ENCODE measurements at places on chromosomes 11 and 22. TPM values are rescaled to one million over a fixed set of nuclear protein-coding genes. Genes with fewer than 3 reads are reported as not detected.

DNA sequence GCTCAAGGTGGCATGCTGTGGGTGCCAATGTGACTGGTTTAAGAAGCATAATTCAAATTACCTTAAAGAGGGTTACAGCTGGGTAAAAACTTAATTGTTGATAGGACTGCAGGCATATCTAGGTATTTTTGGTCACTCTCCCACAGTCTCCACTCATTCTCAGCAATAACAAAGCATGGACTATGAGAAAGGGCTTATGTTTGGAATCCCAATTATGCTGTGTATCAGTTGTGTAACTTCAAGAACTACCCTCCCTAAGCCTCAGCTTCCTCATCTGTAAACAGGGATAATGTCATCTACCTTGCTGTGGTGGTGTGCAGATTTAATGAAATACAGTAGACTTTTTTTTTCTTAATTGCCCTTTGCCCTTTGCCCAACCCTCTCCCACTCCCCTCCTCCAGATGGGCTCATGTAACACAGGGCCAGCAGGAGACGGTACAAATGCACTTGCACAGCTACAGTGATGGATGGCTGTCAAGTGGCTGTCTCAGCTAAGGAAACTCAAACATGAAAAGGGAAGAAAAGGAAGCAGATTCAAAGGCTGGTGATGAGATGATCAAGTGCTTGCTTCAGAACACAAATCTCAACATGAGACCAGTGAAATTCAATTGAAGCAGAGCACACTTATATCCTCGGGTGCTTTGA, 37.6 kb downstream of the MAP6 start:
- no peak for DNase-seq

- DNase-seq = no peak
Measured at GRCh38 chr11:75421035-75421602, 11.9 kb downstream of the KLHL35 start.

DNA sequence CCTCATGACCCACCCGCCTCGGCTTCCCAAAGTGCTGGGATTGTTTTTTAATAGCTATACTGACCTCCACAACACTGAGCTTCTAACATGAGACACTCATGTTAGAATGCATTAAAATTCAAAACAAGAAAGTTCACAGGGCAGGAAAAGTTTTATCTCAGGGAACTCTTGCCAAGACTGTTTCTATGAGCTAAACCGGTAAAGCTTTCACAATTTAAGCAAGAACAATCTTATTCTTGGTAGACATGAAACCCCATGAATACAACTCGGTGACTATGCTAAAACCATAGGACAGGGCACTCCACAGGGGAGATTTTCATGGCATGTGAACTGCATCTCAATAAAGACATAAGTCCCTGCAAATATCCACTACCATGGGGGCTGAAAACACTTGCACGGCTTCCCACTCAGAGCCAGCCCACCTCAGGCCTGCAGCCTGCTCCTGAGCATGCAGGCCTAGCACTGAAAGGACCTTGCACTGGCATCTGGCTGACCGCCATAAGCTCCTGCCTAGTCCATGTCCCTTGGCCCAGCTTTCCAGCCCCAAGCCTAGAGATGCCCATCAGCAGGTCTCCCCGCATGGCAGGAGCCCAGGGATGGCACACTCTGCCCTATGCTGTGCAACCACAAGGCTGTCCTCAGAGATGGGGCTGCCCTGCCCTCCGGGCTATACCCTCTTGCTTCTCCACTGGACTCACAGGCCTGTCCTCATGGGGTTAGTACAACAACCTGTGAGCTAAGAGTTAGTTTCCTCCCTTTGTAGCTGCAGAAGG, 58.4 kb downstream of the DGCR2 start:
- DNase-seq = no peak

RIN1 gene
- 5.0 TPM for total RNA-seq

- no peak for DNase-seq
Measured at GRCh38 chr22:45871721-45872120, 105.2 kb downstream of the WNT7B start.

ADM2 gene
- total RNA-seq = 0.09 TPM

LYVE1 gene
- 48.4 TPM for total RNA-seq

DNA sequence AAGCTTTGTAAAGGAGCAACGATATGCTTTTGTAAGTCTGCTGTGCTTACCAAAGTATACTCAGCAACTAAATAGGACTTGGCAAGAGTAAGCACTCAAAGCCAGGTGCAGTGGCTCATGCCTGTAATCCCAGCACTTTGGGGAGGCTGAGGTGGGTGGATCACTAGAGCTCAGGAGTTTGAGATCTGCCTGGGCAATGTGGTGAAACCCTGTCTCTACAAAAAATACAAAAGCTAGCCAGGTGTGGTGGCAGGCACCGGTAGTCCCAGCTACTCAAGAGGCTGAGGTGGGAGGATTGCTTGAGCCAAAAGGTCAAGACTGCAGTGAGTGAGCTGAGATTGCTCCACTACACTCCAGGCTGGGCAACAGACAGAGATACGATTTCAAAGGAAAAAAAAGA, 67.5 kb downstream of the PAK1 start:
- no peak for DNase-seq

DNA sequence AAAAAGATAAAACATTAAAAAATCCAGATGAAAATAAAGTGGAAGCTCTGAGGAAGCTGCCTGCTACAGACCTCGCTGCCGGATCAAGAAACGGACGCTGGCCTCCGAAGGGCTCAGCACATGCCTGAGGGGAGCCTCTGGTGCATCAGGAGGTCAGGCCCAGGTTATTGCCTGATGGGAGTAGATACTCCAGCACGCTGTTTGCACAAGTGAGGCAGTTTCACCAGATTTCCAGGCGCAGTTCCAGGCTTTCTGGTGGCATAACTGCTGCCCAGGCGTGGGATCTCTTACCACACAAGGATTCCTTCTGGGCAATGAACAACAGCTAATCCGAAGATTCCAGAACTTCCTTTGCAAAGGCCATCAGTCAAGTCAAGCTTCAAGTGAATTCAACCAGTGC, 154.2 kb downstream of the MPPED1 start:
- no peak for DNase-seq

DNA sequence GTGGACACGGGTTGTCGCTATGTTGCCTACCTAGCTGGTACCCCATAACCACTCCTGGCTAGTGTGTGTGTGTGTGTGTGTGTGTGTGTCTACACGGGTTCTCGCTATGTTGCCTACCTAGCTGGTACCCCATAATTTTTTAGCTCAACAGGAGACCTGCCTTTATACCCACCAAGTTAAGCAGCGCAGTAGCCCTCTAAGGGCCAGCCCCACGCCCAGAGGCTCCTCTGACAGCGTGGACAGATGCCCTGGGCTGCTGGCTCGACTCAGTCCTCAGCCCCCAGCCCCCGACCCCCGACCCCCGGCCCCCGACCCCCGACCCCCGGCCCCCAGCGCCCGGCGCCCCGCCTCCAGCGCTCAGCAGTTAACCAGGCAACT, 351 bp upstream of the AKIP1 start:
- no peak for DNase-seq

DNA sequence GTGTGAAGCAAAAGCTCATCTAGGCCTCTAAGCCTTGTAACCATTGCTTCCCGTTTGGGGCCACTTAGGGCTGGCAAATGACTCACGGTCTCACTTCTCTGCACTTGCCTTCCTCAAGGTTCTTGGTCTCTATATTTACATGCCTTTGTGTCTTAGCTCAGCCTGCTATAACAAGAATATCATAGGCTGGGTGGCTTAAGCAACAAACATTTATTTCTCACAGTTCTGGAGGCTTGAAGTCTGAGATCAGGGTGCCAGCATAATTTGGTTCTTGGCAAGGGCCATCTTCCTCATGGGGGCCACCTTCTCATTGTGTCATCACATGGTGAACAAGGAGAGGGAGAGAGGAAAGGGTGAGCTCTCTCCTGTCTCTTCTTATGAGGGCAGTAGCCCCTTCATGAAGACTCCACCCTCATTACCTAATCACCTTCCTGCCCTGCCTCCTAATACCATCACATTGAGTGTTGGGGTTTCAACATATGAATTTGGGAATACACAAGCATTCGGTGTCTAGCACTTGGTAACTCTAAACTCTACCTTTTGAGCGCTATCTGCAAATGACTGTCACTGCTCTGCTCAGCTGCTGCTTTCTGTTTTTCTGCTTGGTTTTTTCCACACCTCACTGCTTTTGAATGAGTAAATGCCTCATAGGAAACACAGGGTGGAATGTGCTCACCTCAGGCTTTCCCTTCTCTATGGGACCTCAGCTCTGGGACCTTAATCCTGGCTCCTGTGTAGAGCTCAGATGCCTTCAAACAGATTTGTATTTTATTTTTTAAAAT, 16.2 kb upstream of the ME3 start:
- DNase-seq = no peak

DNA sequence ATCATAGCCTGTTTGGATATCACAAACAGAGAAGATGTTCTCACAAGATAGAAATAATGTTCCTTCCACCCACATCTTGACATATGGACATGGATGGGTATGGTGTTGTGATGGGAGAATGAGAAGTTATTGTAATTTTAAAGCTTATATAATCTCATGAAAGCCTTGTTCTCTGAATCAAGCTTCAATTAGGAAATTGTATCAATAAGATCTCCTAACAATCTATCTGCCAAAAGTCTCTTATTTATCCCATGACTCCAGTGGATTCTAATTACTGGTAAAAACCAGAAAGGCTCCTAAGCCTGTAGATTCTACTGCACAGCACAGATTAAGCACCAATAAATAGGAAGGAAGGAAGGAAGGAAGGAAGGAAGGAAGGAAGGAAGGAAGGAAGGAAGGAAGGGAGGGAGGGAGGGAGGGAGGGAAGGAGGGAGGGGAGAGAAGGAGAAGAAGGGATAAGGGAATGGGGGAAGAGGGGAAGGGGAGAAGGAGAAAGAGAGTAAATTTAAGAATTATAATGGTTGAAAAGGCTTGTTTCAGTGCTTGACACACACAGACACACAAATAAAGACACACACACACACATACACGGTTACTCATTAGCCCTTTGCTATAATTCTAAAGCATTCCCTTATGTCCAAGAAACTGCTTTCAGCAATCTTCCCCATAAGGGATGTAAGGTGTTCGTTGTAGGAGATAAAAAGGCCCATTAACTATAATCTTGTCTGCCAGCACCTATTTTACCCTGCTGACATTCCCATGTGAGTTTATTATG, 258.0 kb upstream of the API5 start:
- no peak for DNase-seq

CCDC116 gene
- 0.89 TPM for total RNA-seq

SYTL2 gene
- total RNA-seq = 24.6 TPM

DNA sequence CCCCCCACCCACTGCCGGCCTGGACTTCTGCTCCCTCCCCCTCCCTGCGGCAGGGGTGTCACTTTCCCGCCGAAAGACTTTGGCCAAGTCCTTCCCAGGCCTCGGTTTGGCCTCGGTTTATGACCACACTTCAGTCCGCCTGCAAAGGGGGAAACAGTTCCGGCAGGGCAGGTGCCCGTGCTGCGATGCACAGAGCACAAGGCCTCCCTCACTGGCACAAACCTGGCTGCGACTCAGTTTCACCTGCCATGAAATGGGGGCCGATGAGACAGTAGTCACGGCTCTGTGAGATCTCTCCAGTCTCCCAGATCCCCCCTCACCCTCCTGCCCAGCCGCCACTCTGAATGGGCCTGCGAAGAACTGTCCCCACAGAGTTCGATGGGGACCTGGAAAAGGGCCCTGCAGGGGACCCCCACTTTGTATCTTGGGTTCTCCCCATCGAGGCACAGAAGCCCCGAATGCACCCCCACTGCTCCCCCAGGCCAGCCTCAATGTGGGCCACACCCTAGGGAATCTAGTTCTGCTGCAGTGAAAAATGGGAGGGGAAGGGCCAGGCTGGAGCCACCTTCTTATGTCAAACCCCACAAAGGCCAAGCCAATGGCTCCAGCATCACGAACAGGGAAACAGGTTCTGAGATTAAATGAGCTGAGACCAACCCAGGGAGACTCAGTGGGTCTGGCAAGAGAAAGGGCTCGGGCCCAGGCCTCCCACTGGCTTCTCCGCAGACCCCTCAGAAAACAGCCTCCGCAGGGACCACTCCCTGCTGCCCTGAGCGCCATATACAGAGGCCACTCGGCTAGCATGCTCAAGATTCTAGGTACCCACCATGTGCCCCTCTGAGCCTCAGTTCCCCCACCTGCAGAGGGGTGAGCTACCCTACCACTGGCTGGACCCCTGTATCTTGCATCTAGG, 29.0 kb downstream of the ARVCF start:
- DNase-seq = no peak

DNA sequence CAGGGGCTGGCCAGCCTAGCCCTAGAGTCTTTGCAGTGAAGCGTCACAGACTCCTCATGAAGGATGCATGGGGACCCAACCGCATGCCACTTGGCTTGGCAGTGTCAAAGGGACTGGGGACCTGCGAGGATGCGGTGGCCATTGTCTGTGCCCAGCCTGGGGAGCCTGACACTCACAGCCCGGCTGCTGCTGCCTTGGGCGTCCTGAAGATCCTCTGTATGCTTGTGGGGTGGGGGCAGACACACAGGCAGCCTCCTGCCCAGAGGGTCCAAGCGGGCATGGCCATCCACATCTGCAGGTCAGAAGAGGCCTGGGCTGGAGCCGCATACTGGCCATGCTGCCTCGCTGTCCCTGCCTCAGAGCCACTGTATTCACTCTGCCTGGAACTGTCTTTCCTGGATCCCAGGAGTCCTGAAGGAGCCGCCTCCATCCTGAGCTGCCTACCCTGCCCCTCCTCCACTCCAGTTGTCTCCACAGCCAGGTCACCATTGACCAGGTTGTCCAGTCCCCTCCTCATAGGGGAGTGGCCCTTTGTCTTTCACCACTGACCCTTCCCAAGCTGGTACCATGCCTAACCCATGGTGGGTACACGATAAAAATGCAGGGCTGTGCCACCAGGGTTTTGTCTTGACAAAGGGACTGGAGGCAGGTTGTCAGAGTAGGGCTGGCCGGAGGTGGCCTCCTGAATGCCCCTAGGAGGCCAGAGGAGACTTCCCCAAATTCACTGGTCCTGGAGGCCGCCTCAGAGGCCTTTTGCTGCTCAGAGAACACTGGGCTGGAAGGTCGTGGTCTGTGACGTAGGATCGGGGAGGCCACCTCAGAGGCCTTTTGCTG, 107.0 kb downstream of the KCNQ1OT1 start:
- peak; percentile 39 for DNase-seq

B4GALNT4 gene
- 32.2 TPM for total RNA-seq

DNA sequence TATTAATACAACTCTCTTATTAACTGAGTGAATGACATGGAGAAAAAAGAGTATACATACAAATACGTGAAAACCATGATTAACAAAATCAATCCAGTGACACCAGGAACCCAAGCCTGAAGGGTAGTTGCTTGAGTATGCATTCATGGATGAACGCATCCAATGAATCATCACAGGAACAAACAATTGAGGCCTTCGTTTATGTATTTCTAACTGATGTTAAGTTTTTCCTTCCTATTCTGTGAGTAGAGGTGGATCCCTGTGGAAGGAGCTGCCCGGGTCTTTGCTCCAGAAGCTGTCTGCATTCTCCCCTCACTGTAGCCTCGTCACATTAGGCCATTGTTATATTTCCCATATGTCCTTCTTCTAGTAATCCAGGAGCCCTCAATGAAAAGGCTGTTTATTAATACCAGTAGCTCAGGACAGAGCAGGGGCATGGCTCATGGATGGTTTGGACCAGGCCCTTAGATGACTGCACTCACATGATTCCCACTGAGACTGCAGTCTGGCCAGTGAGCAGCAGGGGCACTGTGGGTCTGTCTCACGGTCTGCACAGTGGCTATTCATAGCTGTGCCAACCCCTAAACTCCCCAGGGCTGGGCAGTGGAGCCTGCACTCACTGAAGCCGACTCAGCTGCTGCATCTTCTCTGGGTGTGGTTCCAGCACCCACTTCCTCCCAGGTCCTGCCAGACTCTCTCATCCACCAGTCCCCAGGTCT, 128.1 kb upstream of the TOP3B start:
- no peak for DNase-seq

All from sciatic nerve (tissue), 2 donors.